ENCODE measurements at places on chromosomes 11 and 22.

- no peak for DNase-seq
Measured at GRCh38 chr11:32186118-32186517, 95.2 kb downstream of the RCN1 start.

GRCh38 chr11:45089251-45089650 lies 57.2 kb upstream of the PRDM11 start:
- DNase-seq, result no peak

DNA sequence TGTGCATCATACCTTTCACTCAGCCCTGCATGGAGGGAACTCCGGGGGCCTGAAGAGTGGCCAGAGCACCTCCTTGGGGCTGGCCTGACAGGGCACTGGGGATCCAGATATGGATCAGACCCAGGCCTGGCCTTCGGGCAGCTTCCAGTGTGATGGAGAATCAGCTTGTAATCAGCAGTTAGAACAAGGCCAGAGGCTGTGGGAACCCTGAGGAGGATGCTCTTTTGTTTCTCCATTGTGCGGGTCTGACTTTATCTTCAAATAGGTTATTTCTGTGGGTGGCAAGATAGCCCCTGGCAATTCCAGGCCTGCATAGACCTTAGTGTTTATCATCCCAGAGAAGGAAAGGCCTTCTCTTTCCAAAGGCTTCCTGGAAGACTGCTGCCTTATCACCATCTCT lies 12.3 kb downstream of the DGAT2 start:
- no peak for DNase-seq

DNA sequence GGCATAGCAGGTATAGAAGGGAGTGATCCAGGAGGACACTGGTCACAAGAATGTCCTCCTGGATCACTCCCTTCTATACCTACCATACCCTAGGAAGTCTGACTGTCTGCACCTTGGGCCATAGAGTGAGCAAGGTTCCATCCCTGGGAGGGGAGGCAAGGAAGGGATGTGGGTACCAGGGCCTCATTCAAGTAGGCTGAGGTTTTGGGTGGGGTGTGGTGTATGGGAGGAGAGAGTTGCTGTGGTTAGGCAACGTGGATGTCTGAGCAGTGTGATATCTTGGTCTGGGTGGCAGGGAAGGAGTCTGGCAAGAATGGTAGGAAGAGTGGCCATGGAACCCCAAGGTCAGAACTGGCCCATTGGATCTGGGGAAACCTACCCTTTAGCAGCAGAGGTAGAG lies 13.2 kb downstream of the PPFIBP2 start:
- DNase-seq, result no peak

GRCh38 chr11:8213376-8213775 lies 44.6 kb upstream of the RIC3 start:
- no peak for DNase-seq

DNA sequence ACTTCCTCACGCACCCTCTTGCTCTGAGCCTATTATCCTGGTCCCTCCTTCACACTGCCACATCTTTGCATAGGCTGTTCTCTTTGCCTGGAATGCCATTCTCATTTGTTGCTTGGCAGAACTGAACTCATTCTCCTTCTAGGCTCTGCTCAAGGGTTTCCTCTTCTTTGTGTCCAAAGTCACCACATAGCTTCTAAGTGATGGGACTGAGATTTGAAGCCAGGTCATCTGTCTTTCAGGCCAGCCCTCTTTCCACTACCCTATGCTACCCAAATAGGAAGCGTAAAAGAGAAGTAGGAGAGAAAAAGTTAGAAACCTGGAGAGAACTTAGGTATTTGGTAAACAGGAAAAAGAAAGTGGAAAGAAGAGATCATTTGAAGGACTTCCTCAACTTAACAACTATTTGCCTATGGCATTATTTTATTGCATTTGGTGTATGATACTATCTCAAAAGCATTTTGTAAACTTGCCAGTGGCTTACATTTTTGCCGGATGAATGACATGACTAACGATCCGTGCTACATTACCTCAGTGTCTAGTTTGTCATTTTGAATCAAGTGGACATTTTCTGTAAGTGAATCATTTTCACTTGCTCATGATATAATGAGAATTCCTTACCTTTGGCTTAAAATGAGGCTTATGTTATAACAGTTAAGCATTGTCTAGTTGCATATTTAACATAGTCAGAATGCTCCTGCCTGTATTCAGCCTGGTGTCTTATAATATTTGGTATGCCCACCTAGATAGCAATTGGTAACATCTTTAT lies 18.5 kb downstream of the NF2 start:
- DNase-seq, result no peak

- no peak for DNase-seq
Measured at GRCh38 chr11:106072804-106073203, 4.3 kb downstream of the KBTBD3 start.

GRCh38 chr22:20545681-20546521 lies 38.5 kb downstream of the MED15 start:
- no peak for DNase-seq

DNA sequence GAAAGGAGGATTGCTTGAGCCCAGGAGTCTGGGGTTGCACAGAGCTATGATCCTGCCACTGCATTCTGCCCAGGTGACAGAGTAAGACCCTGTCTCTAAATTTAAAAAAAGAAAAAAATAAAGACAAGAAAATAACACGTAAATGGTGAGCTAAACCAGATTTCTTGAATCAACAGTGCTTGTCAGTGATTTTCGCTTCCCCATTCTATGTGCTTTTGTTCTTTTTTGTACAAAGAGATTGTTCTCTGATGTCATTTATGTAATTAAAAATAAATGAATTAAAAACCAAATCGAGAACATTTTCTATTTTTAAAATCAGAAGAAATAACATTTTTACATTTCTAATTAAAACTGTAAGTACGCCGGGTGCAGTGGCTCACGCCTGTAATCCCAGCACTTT lies 19.8 kb upstream of the SLC29A2 start:
- no peak for DNase-seq

DNA sequence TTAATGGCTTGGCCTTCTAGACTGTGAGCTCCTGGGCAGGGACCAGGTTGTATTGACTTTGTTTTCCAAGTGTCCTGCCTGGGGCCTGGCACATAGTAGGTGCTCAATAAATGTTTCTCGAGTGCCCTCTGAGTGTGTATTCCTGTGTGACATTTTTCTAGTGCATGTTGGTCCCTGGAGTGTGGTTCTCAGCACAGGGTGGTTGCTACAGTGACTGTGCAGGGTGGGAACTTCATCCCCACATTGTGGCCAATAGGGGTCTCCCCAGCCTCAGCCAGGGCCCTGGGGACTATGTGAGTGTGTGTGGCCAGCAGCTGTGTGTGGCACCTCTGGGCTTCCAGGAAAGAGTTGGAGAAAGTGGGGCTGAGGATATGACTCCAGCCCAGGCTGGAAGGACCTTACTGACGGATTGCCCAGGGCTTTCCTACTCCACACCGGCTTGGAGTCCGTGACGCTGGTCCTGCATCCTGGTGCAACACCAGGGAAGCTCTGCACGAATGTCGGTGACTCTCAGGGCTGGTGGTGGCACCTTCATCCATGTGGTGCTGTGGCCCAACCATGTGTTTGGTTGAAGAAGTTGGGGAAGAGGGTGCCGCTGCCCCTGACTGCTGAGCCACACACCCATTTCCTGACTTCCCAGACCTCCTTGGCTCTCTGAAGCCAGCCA lies 9.0 kb upstream of the MARK2 start:
- no peak for DNase-seq
